ENCODE measurements at places on chromosomes 11 and 22.
A peak's percentile ranks its signal among the peaks of the same experiment; 100 is the strongest.

GRCh38 chr22:23903328-23903971, 9.3 kb downstream of the MIF start:
- DNase-seq: no peak

DNA sequence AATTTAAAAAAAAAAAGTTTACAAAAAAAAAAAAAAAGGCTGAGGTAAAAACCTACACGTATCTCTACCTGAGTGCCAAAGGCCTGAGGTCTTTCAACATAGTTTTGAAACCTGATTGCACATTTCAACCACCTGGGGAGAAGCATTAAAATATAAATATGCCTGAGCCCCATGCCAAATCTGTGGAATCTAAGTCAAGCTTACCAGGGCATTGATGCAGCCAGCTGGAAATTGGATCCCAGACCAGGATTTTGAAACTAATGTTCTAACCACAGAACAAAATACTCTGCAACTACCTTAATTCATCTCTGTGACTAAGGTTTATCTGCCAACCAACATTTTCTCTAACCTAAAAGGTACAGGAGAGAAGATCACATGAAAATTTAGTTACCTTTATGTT, 38.8 kb upstream of the CHRNA10 start:
- no peak for DNase-seq

- DNase-seq: no peak
These were observed 43.6 kb upstream of the POU2AF1 start for GRCh38 chr11:111422494-111423249.

- DNase-seq: no peak
These were observed 77.8 kb downstream of the BBOX1 start for GRCh38 chr11:27118371-27118770.

DNA sequence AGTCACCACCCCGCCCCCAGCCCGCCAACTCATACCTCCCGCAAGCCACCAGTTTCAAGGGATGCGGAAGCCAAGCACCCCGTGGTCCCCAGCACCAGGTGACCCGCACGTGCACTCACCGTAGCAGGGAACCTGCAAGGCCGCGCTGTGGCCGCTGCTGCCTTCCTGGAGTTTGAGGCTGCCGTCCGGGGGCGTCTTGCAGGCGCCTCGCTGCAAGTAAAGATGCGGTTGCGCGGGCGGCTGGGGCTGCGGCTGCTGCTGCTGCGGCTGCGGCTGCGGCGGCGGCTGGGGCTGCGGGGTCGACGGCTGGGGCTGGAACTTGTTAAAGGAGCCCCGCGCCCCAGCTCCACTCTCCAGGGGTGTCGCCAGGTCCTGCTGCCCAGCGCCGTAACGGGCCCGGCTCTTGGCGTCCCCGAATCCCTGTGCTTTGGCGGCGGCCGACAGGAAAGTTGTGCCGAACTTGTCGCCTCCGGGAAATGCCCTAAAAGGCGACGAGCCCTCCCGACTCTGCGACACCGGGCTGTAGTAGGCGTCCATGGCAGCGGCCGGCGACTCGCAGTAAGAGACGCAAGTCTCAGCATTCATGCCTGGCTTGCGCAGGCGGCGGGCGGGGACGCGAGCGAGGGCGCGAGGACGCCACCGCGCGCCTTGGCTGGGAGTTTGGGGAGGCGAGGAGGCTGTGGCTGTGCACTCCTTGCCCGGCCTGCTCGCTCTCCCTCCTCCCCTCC, at the start of gene ALX4:
TSS of gene ALX4 (minus strand) at position 662 of the 728 bp plus-strand sequence. CDS start at position 585, 77 bp downstream.
- DNase-seq: no peak

DNA sequence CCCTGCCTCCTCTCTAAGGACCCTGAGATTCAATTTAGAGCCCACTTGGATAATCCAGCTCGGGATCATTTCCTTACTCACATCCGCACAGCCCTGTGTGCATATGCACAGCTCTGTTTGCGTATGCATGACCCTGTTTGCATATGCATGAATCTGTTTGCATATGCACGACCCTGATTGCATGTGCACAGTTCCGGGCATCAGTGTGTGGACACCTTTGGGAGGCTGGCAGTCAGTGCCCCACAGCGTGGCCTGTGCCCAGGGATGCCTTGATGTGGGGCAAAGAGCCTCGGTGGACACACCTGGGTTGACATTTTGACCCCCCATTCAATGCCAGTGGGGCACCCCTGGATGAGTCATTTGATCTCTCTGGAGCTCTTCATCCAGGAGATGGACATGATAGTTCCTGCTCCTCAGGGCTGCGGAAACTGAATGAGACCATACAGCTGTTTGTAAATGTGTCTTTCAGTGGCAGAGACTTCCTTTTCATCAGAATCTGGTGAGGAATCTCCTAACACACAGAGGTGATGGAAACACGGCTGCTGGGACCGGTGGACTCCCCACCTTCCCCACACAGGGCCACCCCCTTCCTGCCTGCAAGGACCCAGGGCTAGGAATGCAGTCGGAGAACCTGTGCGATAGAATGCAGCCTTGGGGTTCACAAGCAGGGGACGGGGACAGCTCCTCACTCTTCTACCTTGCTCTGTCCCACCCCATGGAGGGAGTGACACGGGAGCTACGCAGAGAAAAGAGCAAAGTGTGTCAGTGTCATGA, 41.2 kb downstream of the MYEOV start:
- no peak for DNase-seq

DNA sequence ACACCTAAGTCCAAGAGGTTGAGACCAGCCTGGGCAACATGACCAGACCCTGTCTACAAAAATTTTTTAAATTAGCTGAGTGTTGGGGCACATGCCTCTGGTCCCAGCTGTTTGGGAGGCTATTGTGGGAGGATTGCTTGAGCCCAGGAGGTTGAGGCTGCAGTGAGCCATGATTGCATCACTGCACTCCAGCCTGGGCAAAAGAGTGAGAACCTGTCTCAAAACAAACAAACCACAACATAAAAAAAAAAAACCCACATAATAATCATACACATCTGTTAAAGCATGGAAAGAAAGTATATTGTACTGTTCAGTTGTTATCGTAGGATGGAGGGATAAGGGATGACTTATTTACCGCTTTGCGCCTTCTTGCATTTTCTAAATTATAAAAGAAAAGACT, 35.9 kb upstream of the GRK2 start:
- no peak for DNase-seq

DNA sequence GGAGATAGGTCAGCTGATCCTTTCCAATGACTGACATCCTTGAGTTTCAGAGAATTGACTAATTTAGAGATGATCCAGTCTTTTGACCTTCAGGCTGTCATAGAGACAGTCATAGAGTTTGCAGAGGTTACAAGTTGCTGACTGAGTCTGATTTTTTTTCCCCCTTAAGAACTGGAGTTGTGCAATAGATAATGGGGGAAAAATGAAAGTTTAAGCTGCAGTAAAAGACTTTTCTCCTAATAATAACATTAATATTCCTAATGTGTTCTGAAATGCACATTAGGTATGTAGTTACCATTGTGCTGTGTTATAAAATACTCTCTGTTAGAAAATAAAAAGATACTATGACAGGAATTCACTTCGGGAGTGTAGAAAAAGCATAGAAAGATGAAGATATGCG, 876.9 kb upstream of the RAG2 start:
- no peak for DNase-seq

DNA sequence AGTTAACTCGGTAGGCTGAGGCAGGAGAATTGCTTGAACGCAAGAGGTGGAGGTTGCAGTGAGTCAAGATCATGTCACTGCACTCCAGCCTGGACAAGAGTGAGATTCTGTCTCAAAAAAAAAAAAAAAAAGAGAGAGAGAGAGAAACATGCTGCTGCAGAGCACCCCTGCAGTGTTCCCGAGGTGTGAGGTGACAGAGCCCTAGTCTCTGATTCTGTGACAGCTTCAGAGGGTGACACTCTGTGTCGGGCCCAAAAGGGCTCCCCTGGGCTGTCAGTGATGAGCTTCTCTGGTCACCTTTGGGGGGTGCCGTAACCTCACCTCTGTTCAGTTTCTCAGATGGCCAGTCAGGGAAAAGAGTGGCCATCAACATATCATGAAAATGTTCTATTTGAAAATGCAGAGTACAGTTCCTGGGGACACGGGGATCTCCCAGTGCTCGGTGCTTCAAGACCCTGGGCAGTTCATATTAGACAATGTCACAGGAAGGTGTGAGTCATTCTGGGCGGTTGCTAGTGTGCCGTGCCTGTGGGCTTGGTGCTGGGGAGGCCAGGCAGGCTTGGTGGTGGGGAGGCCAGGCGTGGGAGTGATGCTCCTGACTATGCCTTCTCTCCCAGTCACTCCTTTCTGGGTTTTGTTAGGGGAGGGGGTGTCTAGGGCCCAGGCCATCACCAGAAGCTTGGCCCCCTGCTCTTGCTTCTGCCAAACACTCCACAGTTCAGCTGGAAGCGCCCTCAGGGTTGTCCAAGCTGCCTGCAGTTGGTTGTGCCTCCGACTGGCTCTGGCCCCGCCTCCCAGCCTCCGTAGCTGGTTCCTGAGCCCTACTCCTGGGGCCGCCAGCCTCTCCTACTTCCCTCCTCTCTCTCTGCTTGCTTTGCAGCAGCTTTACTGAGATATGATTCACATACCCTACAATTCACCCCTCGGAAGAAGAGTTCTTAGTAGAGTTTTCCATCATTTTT, 52.5 kb upstream of the CLDN5 start:
- no peak for DNase-seq

- DNase-seq: no peak
These were observed 22.4 kb downstream of the CAPN1 start for GRCh38 chr11:65204143-65204542.

DNA sequence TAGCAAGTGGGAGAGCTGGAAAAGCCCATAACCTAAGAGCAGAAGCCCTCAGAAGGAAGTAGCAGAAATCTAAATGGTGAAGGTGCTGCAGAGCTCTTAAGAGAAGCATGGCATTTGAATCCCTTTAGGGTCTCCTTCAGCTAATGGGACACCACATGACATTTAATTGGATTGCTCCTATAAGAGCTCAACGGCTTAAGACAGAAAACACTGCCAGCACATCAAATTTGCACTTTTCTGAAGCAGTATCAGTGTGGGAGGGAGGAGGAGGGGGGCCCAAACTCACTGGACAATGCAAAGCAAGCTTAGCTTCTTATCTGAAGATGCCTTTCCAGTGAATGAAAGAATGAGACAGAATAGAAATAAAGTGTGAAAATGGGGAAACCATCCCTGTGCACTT, 287.9 kb upstream of the MTNR1B start:
- DNase-seq: no peak

DNA sequence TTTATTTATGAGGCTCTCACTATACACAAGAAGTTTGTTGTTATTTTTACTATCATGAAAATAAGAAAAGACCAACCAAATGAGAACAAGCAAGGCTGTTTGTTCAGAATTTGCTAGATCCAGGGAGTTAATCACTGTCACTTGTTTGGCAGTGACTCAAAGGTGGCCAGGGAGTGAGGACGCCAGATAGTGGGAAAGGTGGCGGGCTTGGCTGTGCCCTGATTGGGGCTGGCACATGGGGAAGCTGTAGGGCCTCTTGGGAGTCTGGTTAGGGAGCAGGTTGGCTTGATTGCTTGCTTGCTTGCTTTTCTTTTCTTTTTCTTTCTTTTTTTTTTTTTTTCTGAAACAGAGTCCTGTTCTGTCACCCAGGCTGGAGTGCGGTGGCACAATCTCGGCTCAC, 53.1 kb upstream of the SLC22A12 start:
- DNase-seq: no peak

GRCh38 chr22:35900483-35901168, 128.0 kb downstream of the RBFOX2 start:
- no peak for DNase-seq

DNA sequence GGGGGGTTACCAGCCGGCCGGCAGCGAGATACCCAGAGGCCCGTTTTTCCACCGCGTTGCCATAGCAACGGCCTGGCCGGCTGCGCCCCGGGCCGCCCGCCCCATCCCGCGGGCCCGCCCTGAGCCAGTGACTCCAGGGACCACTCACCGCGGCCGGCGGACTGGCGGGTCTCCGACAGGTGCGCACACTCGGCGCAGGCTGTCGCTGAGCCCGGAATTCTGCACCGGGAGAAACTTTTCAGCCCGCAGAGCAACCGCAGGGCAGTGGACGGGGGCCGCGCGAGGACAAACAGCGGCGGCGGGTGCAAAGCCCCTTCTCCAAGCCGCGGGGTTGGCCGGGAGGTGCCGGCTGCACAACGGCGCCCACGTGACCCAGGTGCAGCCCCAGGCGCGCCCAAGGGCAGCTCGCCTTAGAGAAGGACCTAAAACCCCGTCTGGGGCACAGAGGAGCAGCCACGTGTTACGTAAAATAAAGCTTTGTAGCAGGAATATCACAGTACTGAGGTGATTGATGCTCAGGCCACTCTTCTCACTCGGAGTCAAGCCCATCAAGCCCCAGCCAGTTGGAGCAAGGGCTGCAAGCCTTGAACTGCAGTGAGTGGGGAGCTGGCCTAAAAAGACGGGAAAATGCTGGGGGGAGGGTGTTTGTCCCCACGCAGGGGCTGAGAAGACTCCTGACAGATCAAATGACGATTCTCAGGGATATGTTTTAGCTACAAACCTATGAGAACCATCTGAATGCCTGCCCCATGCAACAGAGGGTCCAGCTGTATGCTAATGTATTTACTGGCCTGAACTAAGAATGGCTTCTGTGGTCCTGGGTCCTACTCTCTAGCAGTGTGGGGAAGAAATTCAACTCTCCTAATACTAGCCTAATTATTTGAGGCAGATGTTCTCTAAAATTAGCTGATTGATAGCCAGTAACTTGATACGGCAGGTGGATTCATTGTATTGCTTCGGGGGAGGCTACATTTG, at the start of gene STK33:
TSS of gene STK33 (minus strand) at position 294 of the 975 bp plus-strand sequence. CDS start 119,323 bp downstream, outside the sequence.
- DNase-seq: peak; percentile 38

DNA sequence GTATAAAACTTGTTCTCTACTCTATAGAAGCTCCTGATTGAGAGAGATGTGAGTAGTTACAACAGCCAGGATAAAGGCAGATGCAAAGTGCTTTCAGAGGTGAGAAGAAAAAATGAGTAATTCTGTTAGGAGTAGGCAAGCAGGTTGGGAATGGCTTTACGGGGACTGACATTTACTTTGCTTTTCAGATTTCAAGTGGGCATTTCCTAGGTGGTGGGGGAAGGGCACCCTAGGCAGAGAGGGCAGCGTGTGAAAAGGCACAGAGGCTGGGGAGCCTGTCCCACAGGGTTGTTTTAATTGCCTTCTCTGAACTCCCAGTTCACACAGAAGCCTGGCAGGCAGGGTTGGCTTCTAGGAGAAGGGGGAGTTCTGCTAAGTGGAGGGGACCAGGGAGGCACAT, 106.5 kb downstream of the NAV2 start:
- no peak for DNase-seq

- DNase-seq: no peak
These were observed 8.2 kb downstream of the TSPAN18 start for GRCh38 chr11:44734843-44735381.

DNA sequence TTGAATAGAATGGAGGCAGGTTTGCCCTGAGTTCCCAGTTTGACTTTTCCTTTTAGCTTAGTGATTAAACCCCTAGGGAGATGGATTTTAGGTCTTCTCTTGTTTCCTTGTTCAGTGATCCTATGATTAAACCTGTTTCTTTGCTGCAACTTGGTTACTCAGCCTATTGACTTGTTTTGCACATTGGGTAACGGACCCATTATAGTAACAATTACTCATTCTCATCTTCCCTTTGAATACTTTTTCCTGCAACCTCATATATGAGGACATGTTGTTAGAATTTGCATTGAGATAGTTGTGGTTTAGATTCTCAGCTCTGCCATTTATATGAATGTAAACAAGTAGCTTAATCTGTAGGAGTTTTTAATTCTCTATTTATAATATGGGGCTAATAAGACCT, 489.2 kb upstream of the CNTN5 start:
- DNase-seq: no peak
